T-cell (primary cell): ENCODE measurements at places on chromosomes 12 and 14.

GRCh38 chr14:94971750-94972149 lies 185.6 kb downstream of the DICER1 start:
- DNase-seq: no peak

DNA sequence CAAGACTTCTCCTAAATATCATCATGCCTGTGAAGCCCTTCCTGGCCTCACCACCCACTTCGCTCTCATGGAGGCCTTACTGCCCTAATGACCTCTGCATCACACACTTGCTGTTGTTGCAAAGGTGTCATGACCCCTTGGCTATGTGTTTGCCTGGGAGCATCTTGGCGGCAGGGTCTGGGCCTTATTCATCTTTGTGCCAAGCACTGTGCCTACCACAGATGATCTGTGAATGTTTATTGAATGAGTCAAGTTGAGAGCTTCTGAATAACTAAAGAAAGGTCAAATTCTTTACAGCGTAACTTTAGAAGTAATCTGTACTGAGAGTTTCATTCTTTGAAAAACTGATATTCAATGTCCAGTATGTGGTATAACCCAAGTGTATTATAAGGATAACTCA lies 113.3 kb downstream of the TTC8 start:
- DNase-seq: no peak

- no peak for DNase-seq
These were observed 7.3 kb upstream of the BATF start for GRCh38 chr14:75514673-75515628.

DNA sequence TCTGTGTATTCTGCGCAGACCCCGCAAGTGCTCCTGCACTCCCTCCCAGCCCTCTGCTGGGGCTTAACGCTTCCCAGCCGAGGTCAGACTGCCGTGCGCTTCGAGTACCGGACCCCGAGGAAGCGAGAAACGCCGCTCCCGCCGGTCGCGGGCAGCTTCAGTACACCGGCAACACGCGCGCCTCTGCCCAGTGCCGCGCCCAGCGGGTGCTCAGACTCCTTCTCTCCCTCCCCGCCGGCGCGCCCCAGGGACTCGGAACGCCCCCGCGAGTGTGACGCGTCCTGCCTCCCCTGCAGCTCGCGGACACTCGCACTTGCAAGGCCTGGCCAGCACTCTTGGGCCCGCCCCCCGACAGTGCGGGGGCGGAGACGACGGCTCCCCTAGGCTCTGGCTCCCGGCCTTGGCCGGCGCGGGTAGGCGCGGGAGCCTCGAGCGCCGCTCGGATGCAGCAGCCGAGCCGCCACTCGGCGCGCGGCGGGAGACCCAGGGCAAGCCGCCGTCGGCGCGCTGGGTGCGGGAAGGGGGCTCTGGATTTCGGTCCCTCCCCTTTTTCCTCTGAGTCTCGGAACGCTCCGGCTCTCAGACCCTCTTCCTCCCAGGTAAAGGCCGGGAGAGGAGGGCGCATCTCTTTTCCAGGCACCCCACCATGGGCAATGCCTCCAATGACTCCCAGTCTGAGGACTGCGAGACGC lies at the start of gene PTGER2:
TSS of gene PTGER2 (plus strand) at position 410 of the 692 bp plus-strand sequence. CDS start at position 647, 237 bp downstream.
- DNase-seq: peak; percentile 51

DNA sequence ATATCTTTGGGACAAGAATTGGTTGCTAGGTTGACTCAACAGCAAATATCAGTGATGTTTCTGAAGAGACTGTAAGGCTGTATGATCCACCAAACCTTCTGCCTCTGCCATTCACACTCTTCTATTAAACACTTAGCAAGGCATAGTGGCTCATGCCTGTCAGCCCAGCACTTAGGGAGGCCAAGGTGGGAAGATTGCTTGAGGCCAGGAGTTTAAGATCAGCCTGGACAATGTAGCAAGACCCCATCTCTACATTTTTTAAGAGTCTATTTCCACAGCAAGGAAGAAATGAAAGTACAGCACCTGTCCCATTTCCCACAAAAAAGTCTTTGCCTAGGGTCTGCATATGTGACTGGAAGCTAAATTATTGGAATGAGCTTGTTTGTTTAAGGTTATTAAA lies 7.8 kb downstream of the ARG2 start:
- no peak for DNase-seq

DNA sequence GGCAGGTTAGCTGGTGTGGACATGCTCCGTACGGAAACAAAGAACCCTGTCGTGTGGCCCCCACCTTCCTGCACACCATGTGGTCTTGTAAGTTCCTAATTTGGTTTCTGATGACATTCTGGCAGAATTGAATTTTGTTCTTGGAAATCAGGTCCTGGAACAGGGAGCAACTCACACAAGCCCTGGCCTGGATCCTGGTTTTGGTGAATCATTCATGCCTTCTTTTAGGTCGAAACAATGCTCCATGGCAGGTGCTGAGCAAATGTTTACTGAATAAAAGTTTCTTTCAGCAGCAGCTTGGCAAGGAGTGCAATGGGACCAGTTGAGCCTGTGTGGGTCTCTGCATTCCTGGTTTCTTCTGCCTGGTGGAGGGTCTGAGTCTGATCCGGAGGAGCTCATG lies 978.4 kb downstream of the BCL11B start:
- no peak for DNase-seq

DNA sequence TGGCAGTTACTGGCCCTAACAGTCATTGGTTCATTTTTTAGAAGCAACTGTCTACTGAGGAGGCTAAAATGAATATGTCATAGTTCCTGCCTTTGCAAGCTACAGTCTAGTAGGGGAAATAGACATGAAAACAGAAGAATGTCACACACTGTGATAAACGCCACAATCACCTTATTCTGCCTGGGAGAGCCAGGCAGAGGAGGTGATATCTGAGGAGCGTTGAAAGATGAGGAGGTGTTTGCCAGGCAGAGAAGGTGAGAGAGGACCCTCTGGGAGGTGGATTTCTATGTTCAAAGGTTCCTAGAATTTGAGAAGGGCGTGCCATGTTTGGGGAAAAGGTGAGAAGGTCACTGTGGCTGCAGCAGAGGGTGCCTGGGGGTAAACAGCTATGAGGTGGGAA lies 185.7 kb downstream of the PAX9 start:
- DNase-seq: no peak

DNA sequence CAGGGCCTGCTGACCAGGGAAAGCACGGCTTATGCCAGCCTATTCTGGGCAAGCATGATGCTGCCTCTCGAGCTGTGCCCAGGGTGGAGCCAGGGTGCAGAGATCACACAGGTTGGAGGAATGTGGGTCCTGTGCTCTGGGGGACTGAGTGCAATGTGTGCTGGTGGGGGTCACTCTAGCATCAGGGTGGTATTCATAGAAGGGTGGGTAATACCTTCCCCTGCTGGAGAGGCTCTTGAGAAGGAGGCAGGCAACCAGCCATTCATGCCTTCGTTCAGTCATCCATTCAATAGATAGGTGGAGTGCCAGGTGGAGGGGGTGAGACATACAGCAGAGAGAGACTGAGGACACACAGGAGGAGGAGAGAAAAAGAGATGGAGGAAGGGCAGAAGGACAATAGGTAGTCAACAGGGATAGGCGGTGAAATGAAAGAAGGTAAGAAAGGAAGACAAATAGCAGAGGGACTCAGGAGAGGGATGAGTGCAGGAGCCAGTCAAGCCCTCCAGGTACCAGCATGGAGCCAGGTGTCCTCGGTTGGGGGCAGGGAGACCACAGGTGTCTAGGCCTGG lies 5.2 kb upstream of the ZNF385A start:
- no peak for DNase-seq

GRCh38 chr12:120115066-120115465 lies 1.5 kb downstream of the RAB35 start:
- no peak for DNase-seq

DNA sequence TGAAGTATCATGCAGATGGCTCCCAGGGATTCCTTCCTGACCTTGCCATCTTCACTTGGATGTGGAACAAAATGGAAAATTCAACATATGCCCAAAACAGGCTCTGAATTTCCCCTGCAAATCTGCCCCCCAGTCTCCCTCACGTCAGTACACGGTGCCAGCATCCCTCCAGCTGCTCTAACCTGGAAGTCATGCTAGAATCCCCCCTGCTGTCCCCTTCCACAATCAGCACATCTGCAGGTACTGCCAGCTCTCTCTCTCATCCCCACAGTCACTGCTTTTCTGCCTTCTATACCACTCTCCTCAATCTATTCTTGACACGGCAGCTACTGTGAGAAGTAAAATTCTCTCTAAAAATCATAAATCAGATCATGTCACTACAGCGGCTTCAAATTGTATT lies 21.6 kb downstream of the GALNT6 start:
- no peak for DNase-seq

- no peak for DNase-seq
These were observed 1089.3 kb downstream of the SLC16A7 start for GRCh38 chr12:60684988-60685655.

GRCh38 chr12:56385873-56386272 lies 23.2 kb upstream of the APOF start:
- DNase-seq: no peak

DNA sequence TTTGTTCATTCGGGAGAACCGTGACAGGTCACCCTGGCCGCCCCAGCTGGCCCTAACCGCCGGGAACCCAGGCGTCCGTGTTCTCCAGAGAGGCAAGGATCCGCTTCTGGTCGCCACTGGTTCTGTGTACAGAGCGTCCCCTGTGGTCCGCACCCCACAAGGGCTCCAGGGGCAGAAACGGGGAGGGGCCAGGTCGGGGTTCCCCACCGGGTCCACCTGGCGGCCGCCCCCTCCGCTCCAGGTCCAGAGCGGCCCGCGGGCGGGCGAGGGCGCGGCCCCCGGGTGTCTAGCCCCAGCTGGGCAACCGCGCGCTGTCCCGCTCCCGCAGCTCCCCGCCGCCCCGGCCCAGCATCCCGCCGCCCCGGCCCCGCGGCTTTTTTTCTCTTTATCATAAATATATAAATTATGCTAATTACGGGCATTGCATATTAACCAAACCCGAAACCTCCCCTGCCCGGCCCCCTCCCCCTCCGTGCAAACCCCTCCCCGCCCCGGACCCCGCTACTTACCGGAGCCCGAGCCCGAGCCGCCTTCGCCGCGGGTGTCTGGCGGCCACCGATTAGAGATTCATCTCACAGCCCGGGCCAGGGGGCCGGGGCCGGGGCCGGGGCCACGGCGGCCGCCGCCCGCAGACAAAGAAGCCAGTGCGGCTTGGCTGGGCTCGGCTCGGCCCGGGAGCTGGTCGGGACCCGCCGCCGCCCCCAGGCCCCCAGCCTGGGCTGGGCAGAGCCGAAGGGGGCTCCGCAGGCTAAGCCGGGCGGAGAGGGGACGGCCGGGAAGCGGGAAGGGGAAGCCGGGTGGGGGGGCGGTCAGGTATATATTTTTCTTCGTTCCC lies 512 bp downstream of the POU6F1 start:
- DNase-seq: peak; percentile 60

DNA sequence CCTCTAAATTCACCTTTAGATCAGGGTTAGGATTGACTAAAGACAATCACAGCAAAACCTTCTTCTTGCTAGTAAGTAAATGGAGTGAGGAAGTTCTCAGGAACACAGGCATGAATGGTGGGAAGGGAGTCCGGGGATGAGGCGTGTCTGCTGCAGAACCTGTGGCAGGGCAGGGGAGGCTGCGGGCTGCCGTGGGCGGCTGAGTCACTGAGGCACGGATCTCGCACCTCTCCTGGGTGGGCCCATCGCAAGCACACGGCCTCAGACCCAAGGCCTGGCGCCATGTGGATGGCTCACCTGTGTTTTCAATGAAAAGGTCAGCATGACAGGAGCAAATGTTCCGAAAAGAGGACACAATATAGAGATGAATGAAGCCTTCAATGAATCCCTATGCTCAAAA lies 85.4 kb downstream of the PIWIL1 start:
- DNase-seq: no peak

DNA sequence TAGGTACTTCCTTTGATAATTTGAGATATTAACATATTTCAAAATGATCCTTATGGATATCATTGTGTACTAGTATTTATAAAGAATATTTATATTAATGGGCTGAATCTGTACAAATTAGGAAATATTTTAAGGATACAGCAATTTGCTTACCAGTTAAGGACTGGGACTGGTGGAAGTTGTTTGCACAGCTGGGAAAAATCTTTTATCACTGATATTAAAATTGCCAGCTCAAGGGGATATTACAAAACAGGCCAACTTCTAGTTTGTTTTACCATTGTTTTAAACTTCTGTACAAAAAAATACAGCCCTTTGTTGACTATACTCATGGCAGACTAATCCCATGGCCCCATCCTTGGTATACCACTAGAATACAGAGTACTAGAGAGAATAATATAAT lies 133.2 kb upstream of the DDHD1 start:
- DNase-seq: no peak

- DNase-seq: no peak
These were observed 113.0 kb downstream of the UNC79 start for GRCh38 chr14:93543766-93544165.

DNA sequence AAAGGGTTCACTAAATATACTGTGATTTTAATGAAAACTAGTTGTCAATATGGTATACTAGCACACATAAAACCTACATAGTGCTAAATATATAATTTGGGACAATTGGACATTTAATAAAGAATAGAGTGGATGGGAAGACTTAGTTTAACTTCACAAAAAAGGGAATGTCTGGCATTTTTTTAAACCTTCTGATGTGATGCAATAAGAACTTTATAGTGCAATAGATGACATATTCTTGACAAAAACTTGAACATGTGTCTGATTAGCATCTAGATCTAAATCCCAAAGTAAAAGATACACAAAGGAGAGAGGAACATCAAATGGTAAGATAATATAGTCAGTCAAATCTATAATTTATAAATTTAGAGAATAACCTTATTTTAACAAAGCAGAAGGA lies 488.3 kb upstream of the SYT1 start:
- DNase-seq: no peak
